ENCODE measurements at places on chromosomes 16 and 17.

GRCh38 chr16:3807425-3808123 is 72.9 kb downstream of the CREBBP start:
- no peak overlapping the region for H3K4me3 ChIP-seq
- peaks cover 45% of the 10 kb centered on the region for H3K36me3 ChIP-seq
- peak overlapping the region; percentile 85 for H3K27ac ChIP-seq
- ATAC-seq: peak; percentile 64
- H3K27me3 ChIP-seq: no peaks in the 10 kb centered on the region

DNA sequence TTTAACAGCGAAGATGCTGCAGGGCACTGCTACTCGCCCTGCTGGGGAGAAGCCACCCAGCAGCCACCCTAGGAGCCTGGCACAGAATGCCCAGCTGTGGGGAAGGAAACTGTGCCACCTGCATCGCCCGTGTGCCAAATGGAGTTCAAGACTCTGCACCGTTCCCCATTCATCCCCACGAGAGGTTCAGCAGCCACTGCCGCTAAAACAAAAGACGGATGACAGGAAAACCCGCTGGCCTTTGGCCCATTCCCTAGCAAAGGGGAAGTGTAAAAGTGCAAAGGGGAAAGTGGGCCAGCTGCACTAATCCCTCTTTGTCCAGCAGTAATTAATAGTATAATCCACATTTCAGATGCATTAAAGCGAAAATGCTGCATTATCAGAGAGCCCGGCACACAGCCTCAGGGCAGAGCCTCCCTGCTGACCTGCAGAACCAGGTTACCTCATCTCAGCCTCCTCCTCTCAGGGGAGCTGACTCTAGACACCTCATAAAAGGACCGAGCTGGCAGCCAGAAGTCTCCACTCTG is 37.7 kb downstream of the ZFHX3 start:
- H3K36me3 ChIP-seq: no peaks in the 10 kb centered on the region
- H3K4me3 ChIP-seq: no peak overlapping the region
- no peaks in the 10 kb centered on the region for H3K27me3 ChIP-seq
- H3K27ac ChIP-seq: no peak overlapping the region
- ATAC-seq: no peak

DNA sequence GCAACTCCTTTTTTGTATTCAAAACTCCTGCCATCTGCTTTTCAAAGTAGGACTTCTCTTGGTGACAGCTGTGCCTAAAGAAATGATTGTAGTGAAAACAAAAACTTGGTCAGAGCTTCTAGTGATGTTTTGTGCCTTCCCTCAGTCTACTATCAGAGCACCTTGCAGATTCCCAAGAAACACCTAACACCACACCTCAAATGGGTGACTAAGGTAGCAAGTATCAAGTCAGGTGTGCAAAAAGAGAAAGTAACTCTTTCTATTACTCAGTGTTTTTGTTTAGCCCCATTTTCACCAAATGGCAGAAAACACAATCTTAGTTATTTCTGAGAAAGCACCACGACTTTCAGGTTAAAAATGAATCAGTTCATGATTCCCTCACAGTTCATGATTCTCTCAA is 2.0 kb upstream of the PMFBP1 start:
- no peaks in the 10 kb centered on the region for H3K27me3 ChIP-seq
- peaks cover 13% of the 10 kb centered on the region for H3K4me1 ChIP-seq
- no peak for ATAC-seq
- peaks cover 36% of the 10 kb centered on the region for H3K36me3 ChIP-seq
- H3K4me3 ChIP-seq: no peak overlapping the region
- H3K27ac ChIP-seq: peak overlapping the region; percentile 79

DNA sequence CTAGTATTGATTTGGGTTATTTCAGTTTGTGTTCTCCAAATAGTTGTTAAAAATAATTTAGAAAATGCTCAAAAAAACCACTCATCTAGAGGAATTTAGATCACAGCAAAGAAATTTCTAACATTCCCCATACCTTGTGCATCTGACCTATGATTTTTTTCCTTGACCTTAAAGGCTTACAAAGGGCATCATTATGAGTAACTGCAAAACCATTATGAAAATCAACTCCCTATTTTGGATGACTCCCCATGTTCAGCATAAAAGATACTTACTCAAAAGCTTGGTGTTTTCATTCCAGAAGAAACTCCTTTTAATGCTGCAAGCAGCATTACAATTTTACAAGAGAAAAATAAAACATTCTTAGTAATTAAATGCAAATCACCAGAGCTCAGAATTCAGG is 83.2 kb downstream of the GRIN2A start:
- H3K4me1 ChIP-seq: no peaks in the 10 kb centered on the region
- H3K27ac ChIP-seq: no peak overlapping the region
- ATAC-seq: no peak
- H3K27me3 ChIP-seq: peaks cover 19% of the 10 kb centered on the region
- no peak overlapping the region for H3K4me3 ChIP-seq

- ATAC-seq: no peak
- H3K4me3 ChIP-seq: no peak overlapping the region
- peaks cover 7% of the 10 kb centered on the region for H3K4me1 ChIP-seq
These were observed 531.7 kb downstream of the NPIPA7 start for GRCh38 chr16:16910666-16911065.

DNA sequence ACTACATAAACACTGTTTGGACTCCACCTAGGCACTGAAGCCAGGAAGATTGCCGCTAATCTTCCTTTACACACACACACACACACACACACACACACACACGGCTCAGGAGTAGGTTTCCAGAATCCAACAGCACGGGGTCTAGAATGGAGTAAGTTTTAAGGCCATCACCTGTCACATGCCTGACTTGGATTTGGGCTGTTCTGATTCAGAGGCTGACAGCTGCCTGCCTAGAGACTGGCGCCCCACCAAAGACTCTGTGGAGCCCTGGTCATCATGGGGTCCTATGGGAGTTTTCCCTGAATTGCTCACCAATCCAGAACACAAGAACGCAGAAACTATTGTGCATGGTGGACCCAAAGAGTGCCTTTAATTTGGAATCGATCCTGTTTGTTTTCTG is 10.9 kb downstream of the CDRT4 start:
- H3K4me3 ChIP-seq: no peak overlapping the region
- no peak for ATAC-seq
- peaks cover 37% of the 10 kb centered on the region for H3K36me3 ChIP-seq

DNA sequence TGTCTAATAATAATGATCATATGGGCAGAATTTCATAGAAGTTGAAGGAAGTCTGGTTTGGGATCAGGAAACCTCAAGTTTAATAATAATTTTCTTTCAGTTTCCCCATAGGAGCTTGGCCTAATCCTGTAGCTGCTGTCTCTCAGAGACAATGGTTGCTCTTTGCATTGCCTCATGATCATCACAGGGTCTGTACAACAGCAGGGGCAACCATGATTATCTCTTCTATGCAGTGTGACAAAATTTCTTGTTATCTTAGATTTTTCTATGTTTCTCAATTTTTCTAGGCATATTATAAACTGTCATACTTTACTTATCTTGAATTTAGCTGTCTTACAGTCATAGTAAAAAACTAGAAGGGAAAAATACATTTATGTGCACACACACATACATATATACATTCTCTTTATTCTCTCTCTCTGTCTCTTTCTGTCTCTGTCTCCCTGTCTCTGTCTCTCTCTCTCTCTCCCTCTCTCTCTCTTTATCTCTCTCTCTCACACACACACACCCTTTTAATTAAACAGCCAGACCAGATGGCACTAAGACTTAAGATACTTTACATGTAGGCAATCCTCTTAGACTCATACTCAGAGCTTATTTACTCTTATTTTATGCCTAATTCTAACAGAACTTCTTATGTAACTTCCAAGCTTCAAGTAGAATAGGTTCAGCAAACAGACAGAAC is 30.5 kb downstream of the SMIM36 start:
- peaks cover 7% of the 10 kb centered on the region for H3K4me1 ChIP-seq
- H3K27ac ChIP-seq: no peak overlapping the region
- H3K36me3 ChIP-seq: no peaks in the 10 kb centered on the region
- H3K27me3 ChIP-seq: no peaks in the 10 kb centered on the region
- H3K4me3 ChIP-seq: no peak overlapping the region

GRCh38 chr17:32298721-32299579 is 33.3 kb downstream of the RHBDL3 start:
- no peaks in the 10 kb centered on the region for H3K27me3 ChIP-seq
- H3K4me3 ChIP-seq: no peak overlapping the region
- H3K36me3 ChIP-seq: no peaks in the 10 kb centered on the region
- ATAC-seq: no peak
- H3K4me1 ChIP-seq: no peaks in the 10 kb centered on the region

- no peak for ATAC-seq
These were observed 481.0 kb upstream of the SOX9 start for GRCh38 chr17:71639865-71640264.

DNA sequence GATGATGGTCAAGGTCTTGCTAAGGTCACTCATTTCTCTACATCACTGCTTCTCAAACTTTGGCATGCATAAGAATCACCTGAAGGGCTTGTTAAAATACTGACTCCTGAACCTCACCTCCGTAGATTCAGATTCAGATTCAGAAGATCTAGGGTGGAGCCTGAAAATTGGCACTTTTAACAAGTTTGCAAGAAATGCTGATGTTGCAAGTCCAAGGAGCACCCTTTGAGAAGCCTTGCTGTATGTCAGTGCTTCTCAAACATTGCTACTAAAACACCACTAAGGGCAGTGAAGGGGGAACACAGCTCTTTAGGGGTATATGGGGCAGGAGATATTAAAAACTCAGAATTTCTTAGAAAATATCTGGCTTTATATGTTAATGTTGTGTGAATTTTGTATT is 13.7 kb upstream of the MYH1 start:
- no peaks in the 10 kb centered on the region for H3K4me1 ChIP-seq
- no peak overlapping the region for H3K27ac ChIP-seq
- H3K36me3 ChIP-seq: no peaks in the 10 kb centered on the region
- H3K4me3 ChIP-seq: no peak overlapping the region
- ATAC-seq: no peak

- no peaks in the 10 kb centered on the region for H3K36me3 ChIP-seq
- peak overlapping the region; percentile 71 for H3K27ac ChIP-seq
- H3K4me1 ChIP-seq: peaks cover 34% of the 10 kb centered on the region
- peak overlapping the region; percentile 43 for H3K4me3 ChIP-seq
- no peak for ATAC-seq
- no peaks in the 10 kb centered on the region for H3K27me3 ChIP-seq
These were observed 11.3 kb upstream of the RNF157 start for GRCh38 chr17:76251478-76252039.

DNA sequence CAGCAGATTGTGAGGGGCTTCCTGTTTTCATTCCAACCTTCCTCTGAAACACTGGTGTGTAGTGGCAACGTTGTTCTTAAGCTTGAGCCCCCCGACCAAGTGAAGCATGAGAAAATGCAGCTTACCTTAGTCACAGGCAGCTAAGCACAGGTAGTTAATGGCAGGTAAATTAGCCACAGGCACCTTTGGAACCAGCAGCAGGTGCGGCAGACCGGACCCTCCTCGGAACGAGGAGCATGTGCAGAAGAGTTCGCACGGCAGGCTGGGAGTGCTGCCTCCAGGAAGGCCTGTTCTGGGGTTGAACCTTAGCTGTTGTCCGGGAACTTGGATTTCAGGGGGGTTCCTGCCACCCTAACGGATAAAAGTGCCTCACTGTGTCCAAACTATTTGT is 7.2 kb upstream of the IRF8 start:
- no peak overlapping the region for H3K27ac ChIP-seq
- no peaks in the 10 kb centered on the region for H3K36me3 ChIP-seq
- no peak overlapping the region for H3K4me3 ChIP-seq

DNA sequence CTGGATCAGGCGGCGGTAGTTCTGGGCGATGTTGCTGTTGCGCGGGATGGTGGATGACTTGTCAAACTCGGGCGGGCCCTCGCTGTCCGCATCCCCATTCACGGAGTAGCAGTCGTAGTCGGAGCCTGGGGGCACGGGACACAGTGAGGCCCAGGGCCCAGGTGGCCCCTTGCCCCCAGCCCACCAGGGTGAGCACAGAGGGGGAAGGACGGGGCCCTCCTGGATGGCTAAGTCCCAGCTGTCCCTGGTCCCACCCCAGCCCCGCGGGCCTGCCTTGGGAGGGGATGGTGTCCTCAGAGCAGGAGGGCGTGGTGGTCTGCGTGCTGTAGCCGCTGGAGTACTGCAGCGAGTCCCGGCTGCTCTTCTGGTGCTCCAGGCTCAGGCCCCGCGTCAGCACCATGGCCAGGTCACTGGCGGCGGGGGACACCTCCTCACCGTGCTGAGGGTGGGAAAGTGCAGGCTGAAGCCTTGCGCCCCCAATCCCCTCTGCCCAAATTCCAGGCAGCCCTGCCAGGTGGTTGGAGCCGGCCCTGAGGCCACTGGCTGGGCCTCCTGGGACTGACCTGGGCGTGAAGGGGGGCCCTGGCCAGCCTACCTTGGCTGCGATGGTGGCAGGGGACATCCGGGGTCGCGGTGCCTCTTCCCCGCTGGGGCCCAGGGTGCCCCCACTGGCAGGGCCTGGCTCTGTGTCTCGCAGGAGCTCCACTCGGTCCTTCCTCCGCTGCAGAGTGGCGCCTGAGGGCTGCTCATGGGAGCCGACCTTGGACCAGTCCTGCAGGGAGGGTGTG is 18.2 kb downstream of the IL34 start:
- H3K36me3 ChIP-seq: peaks cover 23% of the 10 kb centered on the region
- no peak overlapping the region for H3K4me3 ChIP-seq
- no peaks in the 10 kb centered on the region for H3K4me1 ChIP-seq
- ATAC-seq: no peak

- H3K4me3 ChIP-seq: peak overlapping the region; percentile 88
- peaks cover 13% of the 10 kb centered on the region for H3K36me3 ChIP-seq
- H3K27ac ChIP-seq: peak overlapping the region; percentile 92
- peaks cover 59% of the 10 kb centered on the region for H3K4me1 ChIP-seq
These were observed 458 bp downstream of the ENKD1 start for GRCh38 chr16:67666032-67666551.

GRCh38 chr17:60610473-60610872 is 10.5 kb downstream of the PPM1D start:
- peaks cover 13% of the 10 kb centered on the region for H3K4me1 ChIP-seq
- H3K36me3 ChIP-seq: peaks cover 6% of the 10 kb centered on the region
- ATAC-seq: no peak

DNA sequence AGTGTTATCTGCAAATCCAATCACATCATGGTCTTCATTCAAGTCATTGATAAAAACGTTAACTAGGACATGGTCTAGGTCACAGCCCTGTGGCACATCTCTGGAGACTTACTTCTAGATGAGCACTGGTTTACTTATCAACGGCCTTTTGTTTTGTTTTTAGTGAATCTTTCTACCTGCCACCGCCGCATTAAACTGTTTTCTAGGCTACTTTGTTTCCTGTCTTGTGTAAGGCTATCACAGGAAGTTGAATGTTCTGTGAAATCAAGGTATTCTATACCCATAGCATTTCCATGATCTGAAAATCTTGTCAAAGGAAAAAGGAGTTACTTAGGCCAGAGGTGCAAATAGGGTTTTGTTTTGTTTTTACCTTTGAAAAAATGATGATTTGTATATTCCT is 26.9 kb downstream of the SOCS3 start:
- ATAC-seq: no peak
- no peak overlapping the region for H3K27ac ChIP-seq
- H3K4me3 ChIP-seq: no peak overlapping the region
- peaks cover 40% of the 10 kb centered on the region for H3K4me1 ChIP-seq

DNA sequence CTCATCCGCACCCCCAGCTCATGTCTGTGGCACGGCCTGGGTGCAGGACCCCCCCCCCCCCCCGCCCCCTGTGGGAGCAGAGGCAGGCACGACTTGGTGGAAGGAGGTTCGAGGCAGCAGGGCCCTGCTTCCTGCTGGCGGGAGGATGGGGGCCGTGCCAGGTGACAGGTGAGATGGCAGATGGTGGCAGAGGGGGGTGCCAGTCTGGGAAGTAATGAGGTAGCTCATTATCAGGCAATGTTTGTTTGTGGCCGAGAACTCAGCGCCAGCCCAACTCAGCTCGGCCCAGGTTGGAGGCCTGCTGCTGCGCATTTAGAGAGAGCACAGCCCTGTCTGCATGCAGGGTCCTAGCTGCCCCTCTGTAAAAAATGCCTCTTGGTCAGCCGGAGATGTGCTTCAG is 40.1 kb upstream of the JPH3 start:
- no peak for ATAC-seq
- no peaks in the 10 kb centered on the region for H3K4me1 ChIP-seq
- H3K27ac ChIP-seq: no peak overlapping the region
- no peak overlapping the region for H3K4me3 ChIP-seq
- peaks cover 28% of the 10 kb centered on the region for H3K27me3 ChIP-seq
